Sigmoid colon (tissue), 7 donors: ENCODE measurements at places on chromosomes 6 and 20. TPM values are rescaled to one million over a fixed set of nuclear protein-coding genes. Genes with fewer than 3 reads are reported as not detected.

COL9A3 gene
- polyA plus RNA-seq, result 4.4 TPM

GRCh38 chr20:43750774-43751166 is 24.0 kb upstream of the GTSF1L start:
- no peak for DNase-seq

DNA sequence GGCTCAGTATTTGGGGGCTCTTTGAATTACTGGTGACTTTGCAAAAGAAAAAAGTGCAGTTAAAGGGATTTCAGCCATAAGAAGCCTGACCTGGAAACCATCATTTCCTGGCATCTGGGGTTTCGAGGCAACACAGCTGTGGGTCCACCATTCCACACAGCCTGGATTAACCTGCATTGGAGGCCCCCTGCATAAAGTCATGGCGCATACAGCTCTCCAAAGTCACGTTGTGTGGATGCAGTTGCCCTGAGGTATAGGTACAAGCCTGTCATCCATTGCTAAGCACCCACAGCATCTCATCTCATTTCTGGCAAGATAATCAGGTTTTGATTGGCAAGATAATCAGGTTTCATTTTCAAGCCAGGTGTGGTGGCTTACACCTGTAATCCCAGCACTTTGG is 54.5 kb upstream of the TAGAP start:
- DNase-seq, result no peak

GRCh38 chr6:142728910-142729481 is 216.0 kb downstream of the HIVEP2 start:
- no peak for DNase-seq

GRCh38 chr6:338815-339262 is 46.6 kb downstream of the DUSP22 start:
- no peak for DNase-seq

DNA sequence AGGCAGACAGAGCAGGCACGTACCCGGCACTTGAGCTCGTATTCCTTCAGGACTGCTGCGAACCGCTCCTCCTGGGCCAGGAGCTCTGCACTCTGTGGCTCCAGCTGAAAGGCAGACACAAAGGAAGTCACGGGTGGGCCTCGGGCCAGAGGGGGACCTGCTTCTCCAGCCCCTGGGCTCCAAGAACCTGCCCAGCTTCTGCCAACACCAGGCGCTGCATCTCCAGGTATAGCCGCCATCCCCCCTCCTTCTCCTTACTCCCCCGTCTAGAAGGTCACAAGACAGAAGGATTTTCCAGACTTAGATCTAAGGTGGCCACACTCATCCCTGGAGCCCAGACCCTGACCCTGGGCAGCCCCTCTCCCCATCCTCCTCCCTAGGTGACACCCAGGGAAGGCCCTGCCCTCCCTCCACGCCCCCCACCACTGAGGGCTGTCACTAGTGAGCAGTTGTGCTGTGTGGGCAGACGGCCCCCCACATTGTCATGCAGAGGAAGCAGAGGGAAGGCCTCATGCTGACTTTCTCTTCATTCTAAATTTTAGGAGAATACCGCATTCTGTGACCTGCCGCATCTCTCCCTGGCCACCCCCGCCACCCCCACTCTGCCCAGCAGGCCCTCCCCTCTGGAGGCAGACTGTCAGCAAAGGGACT is 81.9 kb downstream of the GINS1 start:
- DNase-seq, result no peak

GRCh38 chr6:125728739-125729138 is 20.7 kb upstream of the HEY2 start:
- no peak for DNase-seq

DNA sequence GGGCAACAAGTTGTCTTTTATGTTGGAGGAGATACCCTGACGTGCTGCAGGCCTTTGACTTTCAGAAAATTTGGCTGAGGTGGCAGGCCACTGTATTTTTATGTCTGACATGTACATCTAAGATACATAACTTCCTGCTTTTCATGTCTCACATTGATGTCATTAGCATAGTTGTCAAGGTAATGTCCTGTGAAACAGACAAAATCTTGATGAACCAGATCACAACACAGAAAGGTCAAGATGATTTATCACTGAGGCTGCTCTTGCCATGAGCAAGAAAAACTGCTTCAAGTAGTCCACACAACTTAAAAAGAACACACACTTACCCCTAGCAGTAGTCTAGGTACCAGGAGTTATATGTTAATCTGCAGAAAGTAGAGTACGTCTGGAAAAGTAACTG is 50.2 kb upstream of the GNRH2 start:
- DNase-seq, result no peak

GRCh38 chr20:11111191-11111590 is 437.4 kb upstream of the JAG1 start:
- DNase-seq, result no peak

DNA sequence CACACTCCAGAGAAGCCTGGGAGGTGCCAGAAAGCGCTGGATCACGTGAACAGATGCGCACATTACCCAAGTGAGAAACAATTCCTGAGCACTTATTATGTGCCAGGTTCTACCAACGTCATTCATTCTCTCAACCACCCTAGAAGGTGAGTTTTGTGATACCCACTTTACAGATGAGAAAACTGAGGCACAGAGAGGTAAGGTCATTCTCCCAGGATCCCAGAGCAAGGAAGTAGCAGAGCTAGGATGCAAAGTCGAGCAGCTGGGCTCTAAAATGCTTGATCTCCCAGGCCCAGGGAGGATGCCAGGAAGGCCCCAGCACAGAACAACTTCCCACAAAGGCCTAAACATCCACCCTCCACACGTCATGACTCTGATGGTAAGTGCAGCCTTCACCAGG is 85.6 kb downstream of the PREX1 start:
- DNase-seq, result no peak

- DNase-seq, result no peak
These were observed 14.5 kb downstream of the LGSN start for GRCh38 chr6:63305277-63305676.

- DNase-seq, result no peak
These were observed 177.2 kb upstream of the DTNBP1 start for GRCh38 chr6:15839969-15840541.

CD24 gene
- 850 TPM for polyA plus RNA-seq

DNA sequence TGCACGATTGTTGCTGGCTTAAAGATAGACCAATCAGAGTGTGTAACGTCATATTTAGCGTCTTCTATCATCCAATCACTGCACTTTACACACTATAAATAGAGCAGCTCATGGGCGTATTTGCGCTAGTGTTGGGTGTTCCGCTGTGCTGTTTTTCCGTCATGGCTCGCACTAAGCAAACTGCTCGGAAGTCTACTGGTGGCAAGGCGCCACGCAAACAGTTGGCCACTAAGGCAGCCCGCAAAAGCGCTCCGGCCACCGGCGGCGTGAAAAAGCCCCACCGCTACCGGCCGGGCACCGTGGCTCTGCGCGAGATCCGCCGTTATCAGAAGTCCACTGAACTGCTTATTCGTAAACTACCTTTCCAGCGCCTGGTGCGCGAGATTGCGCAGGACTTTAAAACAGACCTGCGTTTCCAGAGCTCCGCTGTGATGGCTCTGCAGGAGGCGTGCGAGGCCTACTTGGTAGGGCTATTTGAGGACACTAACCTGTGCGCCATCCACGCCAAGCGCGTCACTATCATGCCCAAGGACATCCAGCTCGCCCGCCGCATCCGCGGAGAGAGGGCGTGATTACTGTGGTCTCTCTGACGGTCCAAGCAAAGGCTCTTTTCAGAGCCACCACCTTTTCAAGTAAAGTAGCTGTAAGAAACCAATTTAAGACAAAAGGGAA is 57.9 kb downstream of the TRIM38 start:
- DNase-seq, result peak; percentile 94

RGL2 gene
- polyA plus RNA-seq, result 40.2 TPM

KHDRBS2 gene
- 0.69 TPM for polyA plus RNA-seq

HUS1B gene
- not detected for polyA plus RNA-seq

VWA7 gene
- polyA plus RNA-seq, result 2.8 TPM

CTCFL gene
- polyA plus RNA-seq, result not detected

GRCh38 chr6:136751522-136751956 is 40.7 kb downstream of the MAP3K5 start:
- no peak for DNase-seq

DNA sequence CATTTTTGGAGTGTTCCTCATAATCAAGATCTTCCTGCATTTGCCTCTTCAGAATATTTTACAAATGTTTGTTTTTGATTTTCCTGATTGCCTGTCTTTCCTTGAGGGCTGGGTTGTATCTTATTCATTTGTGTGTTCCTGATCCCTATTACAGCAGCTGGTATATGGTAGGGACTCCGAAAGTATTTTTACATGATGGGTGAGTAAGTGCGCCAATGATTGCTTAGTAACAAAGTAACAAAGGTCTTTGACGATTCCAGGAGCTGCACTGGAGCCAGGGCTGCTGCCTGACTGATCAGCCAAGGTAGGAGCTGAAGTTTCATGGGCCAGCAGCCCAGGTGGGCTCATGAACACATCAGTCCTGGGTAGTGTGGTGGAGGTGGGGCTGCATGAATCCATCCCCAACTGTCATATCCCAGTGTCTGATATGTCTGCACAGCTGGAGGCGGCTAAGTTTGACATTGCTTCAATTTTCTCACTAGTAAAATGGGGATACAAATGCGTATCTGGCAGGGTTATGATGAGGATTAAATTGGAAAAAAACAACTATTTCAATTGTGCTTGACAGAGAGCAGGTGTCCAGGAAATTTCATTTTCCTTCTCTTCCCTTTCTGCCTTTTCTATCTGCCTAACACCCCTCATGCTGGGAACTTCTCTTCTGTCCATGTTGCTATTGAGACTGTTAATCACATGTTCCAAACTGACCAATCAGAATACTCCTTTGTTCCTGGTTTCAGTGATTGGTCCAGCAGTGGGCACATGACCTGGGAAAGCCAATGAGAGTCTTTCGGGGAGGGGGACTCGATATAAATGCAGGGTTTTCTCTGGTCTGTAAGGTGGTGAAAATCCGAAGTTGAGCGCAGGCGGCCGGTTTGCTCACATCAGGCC is 90.7 kb downstream of the CDH26 start:
- no peak for DNase-seq

- DNase-seq, result no peak
These were observed 21.1 kb downstream of the ABHD12 start for GRCh38 chr20:25369529-25369928.

GRCh38 chr6:66940003-66940402 is 1233.0 kb upstream of the EYS start:
- DNase-seq, result no peak

- no peak for DNase-seq
These were observed 173.2 kb downstream of the BTBD3 start for GRCh38 chr20:12090920-12091319.

DNA sequence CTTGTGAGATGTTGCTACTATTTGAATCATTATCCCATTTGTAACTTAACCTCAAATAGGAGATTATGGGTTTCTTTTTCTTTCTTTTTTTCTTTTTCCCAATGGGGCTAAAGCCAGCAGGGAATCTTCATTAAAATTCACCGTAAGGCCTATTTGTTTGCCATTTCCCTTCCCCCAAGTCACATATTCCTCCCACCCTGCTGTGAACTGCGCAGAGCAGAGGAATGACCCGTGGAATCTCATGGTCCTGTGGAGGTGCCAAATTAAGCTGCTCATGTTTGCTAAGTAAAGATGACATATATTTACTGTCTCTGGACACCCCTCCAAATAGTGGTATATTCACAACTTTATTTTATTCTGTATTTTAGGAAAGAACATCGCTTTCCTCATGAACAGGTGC is 699.3 kb downstream of the RNF144B start:
- no peak for DNase-seq

ZNF831 gene
- polyA plus RNA-seq, result not detected

VGLL2 gene
- not detected for polyA plus RNA-seq

HLA-DMB gene
- polyA plus RNA-seq, result 90.5 TPM

DNA sequence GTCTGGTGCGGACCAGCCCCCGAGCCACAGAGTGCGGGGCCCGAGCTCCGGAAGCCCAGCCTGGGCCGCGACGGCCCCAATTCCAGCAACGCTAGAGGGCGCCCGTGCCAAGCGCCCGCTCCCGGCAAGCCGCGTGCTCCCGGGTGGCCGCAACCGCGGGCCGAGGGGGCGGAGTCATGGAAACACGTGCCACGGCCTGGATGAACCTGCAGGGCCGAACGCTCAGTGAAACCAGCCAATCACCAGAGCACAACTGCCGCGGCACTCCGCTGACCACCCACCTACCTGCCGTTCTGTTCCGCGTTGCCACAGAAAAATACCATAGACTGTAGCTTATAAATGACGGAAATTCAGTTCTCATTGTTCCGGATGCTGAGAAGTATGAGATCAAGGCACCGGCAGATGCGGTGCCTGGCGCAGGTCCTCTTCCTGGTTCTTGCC is 85.7 kb upstream of the FOXC1 start:
- no peak for DNase-seq

DNA sequence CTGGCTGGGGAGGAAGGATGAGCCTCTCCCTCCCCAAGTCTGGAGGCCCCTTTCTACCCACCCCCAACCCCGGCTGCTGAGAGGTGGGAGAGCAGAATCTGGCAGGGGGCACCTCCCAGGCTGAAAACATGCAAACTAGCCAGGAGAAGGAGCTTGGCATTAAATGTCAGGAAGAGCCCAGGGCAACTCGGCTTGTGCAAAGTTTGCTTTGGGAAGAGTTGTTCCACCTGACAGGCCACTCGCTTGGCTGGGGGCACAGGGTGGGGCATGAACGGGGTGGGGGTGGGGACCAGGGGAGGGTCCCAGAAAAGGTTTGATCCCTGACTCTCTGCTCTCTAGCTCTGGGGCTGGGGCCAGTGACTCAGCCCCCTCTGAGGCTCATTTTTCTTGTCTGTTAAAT is 3.0 kb downstream of the SPDEF start:
- DNase-seq, result no peak

- DNase-seq, result no peak
These were observed 24.4 kb upstream of the SLC17A3 start for GRCh38 chr6:25898289-25898977.

DNA sequence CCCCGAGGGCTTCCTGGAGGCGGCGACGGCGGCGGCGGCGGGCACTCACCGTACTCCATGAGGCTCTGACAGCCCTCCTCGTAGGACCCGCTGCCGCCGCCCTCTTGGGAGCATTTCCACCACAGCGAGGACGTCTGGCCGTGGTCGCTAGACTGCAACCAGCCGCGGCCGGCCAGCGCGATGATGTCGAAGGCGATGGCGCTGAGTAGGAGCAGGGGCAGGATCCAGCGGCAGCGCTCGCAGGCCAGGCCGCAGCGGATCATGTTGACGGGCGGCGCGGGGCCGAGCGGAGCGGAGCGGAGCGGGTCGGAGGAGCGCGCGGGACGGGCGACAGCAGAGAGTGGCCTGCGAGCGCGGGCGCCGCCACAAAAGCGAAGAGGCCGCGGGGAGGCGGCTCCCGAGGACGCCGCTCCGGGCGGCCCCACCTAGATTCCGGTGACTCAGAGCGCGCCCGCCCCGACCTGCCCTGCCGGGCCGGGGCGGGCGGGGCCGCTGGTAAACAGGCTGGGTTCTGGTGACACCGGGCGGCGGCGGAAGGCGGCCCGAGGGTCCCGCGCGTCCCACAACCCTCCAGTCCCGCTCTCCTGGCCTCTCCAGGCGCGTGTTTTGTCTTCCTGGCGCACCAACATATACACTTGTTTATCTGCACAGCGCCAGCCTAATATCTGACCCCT is at the start of gene PERP:
Gene PERP, minus strand, starts transcription at position 342 of the 674 bp plus-strand sequence. Its CDS starts 79 bp downstream, at position 263.
- DNase-seq, result peak; percentile 82
